ENCODE measurements at places on chromosomes 6 and 20.
A peak's percentile ranks its signal among the peaks of the same experiment; 100 is the strongest.

GRCh38 chr20:28562510-28562898, 2695.0 kb upstream of the DEFB115 start:
- no peak for DNase-seq

GRCh38 chr6:165227644-165228329, 81.6 kb downstream of the C6orf118 start:
- no peak for DNase-seq

DNA sequence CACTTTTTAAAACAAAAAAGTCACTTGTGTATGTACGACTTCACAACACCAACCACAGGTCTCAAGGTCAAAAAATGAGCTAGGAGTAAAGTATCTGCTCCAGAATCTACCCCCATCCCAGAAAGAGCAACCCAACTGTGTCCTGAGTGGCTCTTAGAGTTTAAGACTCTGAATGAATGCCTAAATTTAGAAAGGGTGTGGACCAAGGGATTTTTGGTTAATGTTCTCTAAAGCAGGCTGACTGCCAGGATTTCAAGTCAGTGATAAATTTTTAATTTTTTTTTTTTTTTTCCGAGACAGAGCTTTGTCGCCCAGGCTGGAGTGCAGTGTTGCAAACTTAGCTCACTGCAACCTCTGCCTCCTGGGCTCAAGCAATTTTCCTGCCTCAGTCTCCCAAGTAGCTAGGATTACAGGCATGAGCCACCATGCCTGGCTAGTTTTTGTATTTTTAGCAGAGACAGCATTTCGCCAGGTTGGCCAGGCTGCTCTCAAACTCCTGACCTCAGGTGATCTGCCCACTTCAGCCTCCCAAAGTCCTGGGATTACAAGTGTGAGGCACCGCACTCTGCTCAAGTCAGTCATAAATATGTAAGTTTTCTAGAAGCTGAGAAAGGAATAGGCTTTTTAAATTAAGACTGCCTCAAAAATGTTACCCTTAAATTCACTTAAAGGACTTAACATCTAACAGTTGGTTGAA, 20.2 kb downstream of the STAU1 start:
- no peak for DNase-seq

DNA sequence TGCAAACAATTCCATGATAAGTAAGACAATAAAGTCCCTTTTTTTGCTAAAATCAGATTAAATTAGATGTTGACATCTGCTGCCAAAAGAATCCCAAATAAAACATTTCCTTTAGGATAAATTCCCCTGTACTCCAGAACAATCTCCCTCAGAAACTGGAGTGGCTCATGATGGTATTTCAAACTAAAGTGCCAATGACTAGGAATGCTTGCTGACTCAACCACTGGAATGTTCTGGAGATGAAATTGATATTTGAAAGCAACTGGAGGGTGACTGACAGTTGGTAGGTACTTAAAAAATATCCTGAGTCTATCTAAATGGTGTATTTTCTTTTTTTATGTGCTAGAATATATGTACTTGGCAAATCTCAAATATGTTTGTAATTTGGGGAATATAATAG, 350.1 kb upstream of the TSHZ2 start:
- no peak for DNase-seq

DNA sequence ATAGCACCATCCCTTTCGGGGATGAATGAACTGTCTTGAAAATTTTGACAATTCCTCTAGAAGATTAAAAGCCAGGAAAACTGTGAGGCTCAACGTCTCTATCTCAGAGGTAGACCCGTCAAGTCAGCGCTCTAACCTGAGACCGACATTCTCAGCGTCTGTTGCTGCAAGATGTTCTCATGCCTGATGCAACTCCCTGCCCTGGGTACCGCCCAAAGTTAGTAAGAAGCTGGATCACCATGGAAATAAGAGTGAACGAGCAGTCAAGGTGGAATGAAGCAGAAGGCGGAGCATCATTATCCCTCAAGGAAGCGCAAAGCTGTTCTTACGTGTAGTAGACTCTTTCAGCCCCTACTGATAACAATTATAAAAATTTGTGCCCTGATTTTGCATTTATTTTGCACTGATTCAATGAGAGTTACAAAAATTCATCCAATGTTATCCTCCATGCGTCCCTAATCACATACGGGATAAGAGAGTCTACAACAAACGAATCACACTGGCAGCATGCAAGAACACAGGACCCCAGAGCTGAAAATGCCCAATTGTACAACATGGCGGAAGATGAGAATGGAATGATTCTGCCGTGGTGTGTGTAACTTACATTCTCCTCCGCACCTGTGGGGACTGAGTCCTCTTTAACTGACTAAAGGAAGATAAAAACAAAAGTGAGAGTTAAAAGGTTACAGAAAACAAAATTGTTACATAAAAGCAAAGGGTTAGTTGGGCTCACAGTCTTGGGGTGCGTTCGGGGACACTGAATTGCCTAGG, 95.4 kb downstream of the BCAS1 start:
- no peak for DNase-seq

GRCh38 chr6:583635-584034, 73.3 kb downstream of the HUS1B start:
- no peak for DNase-seq

- no peak for DNase-seq
Observed at GRCh38 chr6:100504786-100505737, 40.3 kb upstream of the SIM1 start.

GRCh38 chr6:114897536-114897935, 554.7 kb upstream of the HS3ST5 start:
- DNase-seq, result no peak

DNA sequence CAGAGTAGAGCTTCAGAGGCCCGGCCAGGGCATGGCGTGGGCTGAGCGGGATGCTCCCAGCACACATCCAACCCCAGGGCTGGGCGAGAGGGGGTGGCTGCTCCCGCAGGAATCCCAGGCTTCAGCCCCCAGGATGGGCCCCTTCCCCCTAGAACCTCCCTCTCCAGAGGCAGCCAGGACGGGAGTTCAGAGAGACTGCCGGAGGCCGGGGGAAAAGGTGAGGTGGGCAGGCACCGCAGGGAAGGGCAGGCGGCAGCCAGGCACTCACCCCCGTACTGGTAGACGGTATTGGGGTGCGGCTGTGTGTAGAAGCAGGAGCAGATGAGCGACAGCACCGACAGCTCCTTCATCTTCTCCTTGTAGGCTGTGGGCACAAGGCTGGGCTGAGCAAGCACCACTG, 9.3 kb downstream of the STMN3 start:
- no peak for DNase-seq

- DNase-seq, result no peak
Observed at GRCh38 chr6:136593748-136594490, 43.7 kb upstream of the MAP7 start.

- peak; percentile 29 for DNase-seq
Observed at GRCh38 chr20:53547664-53548239, 45.9 kb downstream of the ZNF217 start.

GRCh38 chr6:147510929-147511590, 2.6 kb downstream of the SAMD5 start:
- no peak for DNase-seq

- DNase-seq, result no peak
Observed at GRCh38 chr6:125913864-125914351, 42.7 kb upstream of the HINT3 start.

DNA sequence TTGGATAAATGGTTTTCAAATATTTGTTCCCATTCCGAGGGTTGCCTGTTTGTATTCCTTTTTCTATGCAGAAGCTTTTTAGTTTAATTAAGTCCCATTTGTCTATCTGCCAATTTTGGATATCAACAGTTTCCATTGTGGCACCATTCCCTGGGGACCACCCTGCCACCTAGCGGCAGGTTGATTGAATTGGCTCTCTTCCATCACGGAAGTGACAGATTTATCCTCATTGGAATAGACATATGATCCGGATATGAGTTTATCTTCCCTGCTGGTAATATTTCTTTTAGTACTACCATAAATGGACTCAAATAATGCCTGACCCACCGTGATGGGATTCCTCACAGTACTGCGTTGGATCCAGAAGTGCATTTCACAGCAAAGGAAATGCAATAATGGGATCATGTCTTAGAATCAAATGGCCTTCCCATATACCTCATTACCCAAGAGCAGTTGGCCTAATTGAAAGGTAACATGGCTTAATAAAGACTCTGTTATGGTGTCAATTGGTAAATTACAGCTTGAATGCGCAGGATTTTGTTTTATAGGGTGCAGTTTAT, 327.0 kb downstream of the BMP2 start:
- no peak for DNase-seq

- no peak for DNase-seq
Observed at GRCh38 chr6:156957931-156958547, 180.9 kb downstream of the ARID1B start.

- DNase-seq, result no peak
Observed at GRCh38 chr6:150248300-150248699, 105.5 kb downstream of the PPP1R14C start.

DNA sequence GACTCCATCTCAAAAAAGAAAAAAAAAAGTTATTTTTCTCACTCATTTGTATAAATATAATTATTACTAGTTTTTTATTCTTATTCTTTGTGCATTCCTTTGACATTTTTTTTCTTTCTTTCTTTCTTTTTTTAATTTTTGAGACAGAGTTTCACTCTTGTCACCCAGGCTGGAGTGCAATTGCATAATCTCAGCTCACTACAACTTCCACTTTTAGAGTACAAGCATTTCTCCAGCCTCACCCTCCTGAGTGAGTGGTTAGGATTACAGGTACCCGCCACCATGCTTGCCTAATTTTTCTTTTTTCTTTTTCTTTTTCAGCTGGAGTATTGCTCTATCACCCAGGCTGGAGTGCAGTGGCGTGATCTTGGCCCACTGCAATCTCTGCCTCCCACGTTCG, 51.4 kb upstream of the JARID2 start:
- no peak for DNase-seq

DNA sequence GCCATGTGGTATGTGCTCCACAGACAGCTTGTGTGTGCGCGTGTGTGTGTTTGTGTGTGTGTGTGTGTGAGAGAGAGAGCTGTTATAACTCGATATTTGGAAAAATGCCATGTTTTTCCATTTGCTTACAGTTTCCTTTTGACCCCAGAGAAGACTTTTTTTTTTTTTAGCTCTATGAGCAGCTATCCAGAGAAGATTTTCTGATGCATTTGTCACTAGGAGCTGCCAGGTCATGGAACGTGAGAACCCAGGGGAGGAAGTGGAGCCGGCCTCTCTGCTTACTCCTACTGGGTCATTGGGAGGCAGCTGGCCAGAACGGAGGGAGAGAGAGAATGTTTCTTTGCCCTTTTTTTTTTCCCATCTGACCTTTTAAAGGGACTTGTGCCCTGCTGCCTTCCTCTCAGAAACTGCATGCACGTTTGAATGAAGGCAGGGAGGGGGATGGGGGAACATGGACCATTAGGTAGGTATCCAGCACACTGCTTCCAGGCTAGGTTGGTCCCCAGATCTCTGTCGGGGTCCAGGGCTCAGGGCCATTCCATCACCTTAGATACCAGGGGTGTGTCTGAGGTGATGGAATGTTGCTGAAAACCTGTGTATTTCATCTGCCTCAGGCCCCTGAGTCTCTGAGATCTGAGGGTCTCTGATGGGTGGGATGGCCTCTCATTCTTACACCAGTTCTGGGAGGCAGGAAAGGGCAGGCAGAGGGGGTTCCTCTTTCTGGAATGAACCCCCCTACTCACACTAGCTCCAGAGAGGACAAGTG, 11.2 kb upstream of the MRPS18A start:
- no peak for DNase-seq

- DNase-seq, result no peak
Observed at GRCh38 chr6:88165087-88165843, 882 bp downstream of the CNR1 start.

- no peak for DNase-seq
Observed at GRCh38 chr20:32064667-32065066, 12.6 kb downstream of the HCK start.

- DNase-seq, result no peak
Observed at GRCh38 chr20:47440857-47441773, 60.6 kb upstream of the NCOA3 start.
